ENCODE measurements at places on chromosomes 4 and X.

- DNase-seq: no peak
These were observed 45.7 kb downstream of the GPAT3 start for GRCh38 chr4:83581411-83582288.

GRCh38 chr4:13455411-13455810 is 28.7 kb downstream of the RAB28 start:
- no peak for DNase-seq

DNA sequence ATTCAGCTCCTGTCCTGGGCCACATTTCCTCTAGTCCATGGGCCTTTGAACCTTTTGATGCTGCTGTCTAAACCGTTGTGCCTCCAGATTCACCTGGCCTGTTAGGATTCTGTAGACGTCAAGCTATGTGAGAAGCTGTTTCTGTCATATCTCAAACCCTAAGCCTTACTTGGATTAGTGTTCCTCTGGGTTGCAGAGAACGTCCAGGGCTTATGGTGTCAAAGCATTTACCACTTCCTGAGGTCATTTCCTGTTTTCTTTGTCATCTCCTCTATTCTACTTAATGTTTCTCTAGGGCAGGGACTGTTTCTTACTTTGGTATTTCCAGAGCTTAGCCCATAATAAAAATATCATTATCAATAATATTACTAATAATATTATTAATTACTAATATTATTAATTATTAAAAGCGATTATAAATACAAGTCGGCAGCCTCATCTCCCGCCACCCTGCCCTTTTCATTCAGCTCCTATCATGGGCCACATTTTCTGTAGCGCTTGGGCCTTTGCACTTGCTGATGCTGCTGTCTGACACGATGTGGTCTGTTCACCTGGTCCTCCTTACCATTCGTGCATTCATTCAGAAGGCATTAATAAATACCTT is 19.1 kb downstream of the PRIMPOL start:
- DNase-seq: no peak

GRCh38 chrX:38149016-38149415 is 71.7 kb downstream of the SRPX start:
- DNase-seq: no peak

- DNase-seq: no peak
These were observed 197.8 kb upstream of the ARX start for GRCh38 chrX:25213611-25214010.

DNA sequence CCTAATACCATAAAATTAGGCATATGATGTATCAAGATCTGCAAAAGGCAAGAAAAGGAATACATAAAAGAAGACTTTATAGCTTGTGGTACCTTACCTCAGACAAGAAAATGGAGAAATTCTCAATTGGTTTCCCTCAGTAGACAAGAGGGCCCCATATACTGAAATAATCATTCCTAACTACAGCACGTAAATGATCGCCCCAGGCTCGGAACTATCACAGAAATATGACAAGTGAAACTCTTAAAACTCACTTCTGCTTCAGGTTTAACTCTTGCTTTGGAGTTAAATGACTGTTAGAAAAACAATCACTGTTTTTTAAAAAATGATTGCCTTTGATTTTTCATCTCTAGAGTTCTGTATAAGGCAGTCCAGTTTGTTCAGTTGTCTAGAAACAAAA is 38.6 kb upstream of the NAP1L5 start:
- DNase-seq: no peak

DNA sequence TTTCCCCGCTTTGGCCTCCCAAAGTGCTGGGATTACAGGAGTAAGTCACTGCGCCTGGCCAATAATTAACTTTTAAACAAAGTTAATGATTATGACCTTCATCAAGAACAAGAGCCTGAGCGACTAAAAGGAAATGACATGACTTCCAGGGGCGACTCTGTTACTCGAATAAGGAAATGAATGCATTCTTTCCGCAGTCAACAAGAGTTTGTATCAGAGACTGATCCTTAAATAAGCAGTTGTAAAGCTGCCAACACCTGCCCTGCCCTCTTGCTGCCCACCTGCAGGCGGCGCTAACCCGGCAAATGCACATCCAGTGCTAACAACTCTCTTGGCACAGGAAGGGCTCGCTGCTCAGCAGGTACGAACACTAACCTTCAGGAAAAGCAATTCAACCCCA is 27.3 kb downstream of the WDR1 start:
- no peak for DNase-seq

DNA sequence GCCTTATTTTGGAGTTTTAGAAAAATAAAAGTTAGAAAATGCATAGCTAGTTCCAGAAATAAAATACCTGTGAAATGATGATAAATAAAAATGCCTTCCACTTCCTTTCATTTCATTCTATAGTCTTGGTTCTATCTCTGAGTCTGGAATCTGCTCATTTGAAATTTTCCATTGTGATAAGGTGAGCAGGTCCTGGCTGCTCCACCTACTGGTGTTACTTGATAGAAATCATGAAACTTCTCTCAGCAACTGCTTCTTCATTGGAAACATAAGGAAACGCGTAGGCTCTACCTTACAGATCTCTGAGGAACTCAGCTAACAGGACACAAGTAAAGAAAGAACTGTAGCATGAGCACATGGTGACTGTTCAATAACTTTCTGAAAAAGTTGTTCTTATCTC is 141.8 kb downstream of the DCHS2 start:
- DNase-seq: peak; percentile 32

- no peak for DNase-seq
These were observed 223.8 kb downstream of the CPE start for GRCh38 chr4:165602621-165603020.

- DNase-seq: no peak
These were observed 760.0 kb downstream of the FSTL5 start for GRCh38 chr4:161403781-161404180.

- no peak for DNase-seq
These were observed 22.1 kb upstream of the HSD17B10 start for GRCh38 chrX:53456254-53456653.

GRCh38 chr4:155929833-155930232 is 23.8 kb downstream of the CTSO start:
- DNase-seq: no peak

DNA sequence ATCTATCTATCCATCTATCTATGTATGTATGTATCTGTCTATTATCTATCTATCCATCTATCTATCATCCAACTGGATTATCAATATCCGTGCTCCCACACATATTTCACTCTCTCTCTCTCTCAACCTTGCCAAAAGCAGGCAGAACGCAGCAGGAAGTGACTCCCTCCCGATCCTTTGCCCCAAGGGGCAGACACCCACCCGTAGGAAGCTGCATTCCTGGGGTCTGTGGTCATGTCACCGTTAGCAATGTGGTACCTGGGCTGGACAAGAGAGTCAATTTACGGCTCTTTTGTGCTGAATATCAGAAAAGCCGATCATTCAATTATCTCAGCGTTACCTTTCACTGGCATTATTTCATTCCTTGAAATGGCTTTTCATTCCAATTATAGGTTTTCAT is 119.6 kb upstream of the PPP2R3B start:
- no peak for DNase-seq

DNA sequence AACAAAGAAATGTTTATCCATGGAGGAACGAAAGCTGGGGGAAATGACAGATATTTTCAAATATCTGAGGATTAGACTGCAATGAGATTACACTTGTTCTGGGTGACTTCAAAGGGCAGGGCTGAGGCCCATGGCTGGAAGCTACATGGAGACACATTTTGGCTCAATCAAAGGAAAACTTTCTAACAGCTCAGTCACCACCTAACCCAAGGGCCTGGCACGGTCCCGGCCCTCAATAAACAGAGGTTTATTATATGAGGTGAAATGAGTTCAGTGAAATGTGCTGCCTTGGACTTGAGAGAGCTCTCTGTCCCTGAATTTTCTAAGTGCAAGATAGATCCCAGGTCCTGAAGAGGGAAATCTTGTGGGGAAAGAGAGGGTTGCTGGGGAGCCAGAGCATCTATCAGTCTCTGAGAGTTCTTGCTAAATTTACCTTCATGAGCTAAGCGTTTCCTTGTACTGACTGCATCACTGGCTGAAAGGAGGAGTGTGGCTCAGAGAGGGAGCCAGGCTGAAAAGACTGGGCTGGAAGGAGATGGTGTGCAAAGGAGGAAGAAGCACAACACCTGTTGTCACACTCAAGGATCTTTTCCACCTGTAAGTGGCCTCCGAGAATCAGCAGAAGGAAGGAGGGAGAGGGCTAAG is 2.0 kb upstream of the RIPPLY1 start:
- DNase-seq: no peak

- DNase-seq: no peak
These were observed 333.7 kb upstream of the KLF3 start for GRCh38 chr4:38330321-38330720.

- no peak for DNase-seq
These were observed 70.6 kb downstream of the FAM193A start for GRCh38 chr4:2606960-2607506.

DNA sequence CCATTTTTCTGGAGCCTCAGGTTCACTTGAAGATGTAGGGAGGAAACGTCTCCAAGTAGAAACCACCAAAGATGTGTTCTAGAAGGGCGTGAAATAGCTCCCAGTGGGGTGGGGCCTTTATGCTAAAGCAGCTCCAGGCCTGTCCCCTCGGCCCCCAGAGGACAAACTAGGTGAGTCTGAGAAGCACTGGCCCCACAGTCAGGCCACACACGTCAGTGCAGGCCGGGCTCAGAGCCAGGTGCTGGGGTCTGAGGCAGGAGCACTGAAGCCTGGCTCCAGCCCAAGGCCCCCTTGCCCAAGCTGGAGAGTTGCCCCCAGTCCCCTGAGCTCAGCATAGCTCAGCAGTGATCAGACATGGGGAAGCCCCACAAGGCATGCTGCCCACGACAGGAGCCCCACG is 95.4 kb upstream of the PSAPL1 start:
- no peak for DNase-seq

- peak; percentile 55 for DNase-seq
These were observed 26.9 kb downstream of the UTP14A start for GRCh38 chrX:129932821-129933321.

DNA sequence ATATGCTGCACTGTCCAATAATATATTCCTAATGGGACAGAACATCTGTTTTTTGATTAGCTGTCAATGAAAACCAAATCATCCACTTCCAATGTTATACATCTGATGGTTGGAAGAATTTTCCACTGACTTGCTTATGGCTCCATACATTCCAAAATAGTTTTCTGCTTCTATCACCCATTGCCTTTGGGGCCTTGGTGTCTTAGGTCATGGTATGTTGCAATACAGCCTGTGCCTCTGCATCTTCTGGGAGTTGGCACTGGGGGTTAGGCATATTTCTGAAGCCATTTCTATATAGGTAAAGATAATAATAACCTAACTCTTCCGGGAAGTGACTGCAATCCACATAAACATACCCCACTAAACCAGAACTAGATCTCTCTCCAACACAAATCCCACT is 53.2 kb upstream of the NR3C2 start:
- DNase-seq: no peak

DNA sequence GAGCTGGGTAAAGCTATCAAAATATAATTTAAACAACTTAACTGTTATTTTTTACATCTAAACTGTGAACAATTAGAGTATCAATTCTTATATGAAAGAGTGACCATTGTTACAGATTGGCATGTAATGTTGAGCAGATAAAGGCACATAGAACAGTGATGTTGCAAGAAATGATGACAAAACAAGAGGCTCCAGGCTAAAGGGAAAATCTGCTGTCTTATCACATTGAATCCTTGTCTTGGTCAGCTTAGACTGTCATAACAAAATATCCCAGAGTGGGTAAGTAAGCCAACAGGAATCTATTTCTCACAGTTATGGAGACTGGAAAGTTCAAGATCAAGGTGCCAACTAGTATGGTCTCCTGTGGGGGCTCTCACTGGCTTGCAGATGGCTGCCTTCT is 154.1 kb upstream of the PPP3CA start:
- no peak for DNase-seq

DNA sequence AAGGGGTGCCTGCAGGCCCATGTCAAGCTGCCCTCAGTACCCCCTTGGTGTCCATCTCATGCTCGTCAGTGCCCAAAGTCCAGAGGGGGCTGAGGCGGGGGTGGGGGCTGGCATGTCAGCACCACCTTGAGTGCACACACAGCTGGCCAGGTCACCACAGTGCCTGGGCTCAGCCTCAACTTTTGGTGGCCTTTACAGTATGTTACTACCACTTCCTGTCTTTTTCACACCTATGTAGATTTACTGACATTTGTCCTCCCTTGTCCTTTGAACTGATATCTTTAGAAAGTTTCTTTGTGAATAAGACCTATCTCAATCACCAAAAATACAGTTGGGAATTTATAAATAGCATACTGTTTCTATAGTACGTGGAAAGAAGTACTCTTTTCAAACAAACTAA is 58.7 kb upstream of the NPNT start:
- DNase-seq: no peak

- DNase-seq: no peak
These were observed 21.1 kb downstream of the RNF4 start for GRCh38 chr4:2489841-2490552.

DNA sequence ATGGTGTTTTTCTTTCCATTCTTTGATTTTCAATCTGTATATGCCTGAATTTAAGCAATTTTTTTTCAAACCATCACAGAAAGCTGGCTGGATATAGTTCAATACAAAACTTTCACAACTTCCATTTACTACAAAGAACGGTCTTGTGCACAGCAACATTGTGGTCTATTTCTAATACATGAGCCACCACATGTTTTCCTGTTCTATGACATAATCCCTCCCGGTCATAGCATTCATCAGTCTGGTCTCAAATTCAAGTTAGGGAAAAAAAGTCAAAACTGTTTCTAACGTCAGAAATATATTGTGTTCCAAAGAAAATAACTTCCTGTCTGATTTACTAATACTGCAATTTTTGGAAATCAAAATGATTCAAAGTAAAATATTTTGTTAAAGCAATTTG is 7.5 kb upstream of the CXCL6 start:
- no peak for DNase-seq

DNA sequence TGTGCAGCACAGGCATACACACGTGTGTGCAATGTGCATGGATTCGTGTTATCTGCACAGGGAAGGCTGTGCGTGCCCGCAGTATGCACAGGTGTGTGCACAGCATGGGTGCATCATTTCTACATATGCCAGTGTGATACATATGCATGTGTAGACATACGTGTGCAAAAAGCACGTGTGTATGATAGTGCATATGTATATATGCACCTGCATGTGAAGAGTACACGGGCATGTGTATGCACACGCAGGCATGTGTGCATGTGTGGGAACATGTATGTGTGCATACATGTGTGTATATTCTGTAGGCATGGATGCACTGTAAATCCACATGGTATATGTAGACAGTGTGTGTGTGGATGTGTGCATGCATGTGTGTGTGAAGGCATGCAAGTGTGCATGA is 3.9 kb upstream of the ADRA2C start:
- no peak for DNase-seq

All from eye (tissue), 1 donor.